ENCODE measurements at places on chromosomes 6 and 20.

- DNase-seq = no peak
Observed at GRCh38 chr6:22036275-22036674, 260.6 kb downstream of the PRL start.

GRCh38 chr6:108989700-108990099 lies 104.9 kb downstream of the SESN1 start:
- DNase-seq = no peak

DNA sequence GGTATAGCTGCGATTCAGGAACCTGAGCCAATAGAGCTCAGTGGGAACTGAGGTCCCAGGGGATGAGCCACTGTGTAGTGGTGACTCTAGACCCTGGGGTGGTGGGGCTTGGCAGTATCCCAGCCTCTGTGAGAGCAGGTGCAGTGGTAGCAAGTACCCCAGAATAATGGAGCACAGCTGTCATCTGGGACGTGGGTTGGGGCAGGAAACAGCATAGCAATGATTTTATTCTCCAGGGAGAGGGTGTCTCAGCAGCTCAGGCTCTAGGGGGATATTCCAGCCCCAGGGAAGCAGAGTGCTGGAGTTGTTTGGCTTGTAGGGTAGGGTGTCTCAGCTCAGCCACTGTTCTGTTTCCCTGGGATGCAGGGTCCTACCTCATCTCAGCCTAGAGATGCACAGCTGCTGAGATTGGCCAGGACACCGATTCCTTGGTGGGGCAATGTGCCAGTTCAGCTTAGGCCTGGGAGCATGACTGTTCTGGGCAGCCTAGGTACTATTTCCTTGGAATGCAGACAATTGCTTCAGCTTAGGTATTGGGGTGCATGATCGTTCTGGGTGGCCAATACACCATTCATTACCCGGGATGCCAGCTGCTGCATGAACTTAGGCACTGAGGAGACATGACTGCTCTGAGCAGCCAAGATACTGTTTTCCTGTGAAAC lies 34.0 kb upstream of the NUP153 start:
- no peak for DNase-seq

- DNase-seq = no peak
Observed at GRCh38 chr6:2852514-2852855, 10.8 kb upstream of the SERPINB1 start.

DNA sequence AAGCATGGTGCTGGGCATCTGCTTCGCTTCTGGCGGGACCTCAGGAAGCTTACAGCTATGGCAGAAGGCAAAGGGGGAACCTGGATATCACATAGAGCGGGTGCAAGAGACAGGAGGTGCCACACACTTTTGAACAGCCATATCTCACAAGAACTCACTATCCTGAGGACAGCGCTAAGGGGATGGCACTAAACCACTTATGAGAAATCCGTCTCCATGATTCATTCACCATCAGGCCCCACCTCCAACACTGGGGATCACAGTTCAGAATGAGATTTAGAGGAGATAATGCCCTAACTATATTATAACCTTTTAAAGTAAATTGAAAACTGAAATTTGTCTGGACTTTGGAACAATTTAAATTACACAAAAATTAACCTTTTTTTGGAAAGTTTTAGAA lies 37.8 kb upstream of the SUMO4 start:
- DNase-seq = no peak

DNA sequence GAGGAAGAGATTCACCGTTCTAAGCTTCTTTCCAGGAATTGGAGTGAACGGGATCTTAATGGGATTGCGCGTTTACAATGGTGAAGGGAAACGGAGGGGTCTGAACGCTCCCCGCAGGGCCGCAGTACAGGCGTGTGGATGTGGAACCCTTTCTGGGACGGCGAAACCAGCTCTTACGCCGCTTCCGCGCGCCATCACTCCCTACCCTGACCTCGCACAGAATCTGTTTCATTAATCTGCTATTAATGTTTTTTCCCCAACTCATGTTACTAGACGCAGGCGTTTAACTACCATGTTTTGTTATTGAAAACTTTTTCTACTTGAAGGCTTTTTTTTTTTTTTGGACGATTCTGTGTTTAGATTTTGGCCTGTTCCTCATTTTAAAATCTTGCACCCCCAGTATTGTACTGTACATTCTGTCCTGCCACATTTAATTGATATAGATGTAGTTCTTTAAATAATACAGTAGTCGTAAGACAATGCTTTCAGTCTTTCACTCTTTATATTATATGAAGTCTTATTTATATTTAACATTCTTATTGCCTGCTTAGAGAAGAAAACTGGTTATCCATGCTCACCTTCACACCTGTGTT lies 696 bp upstream of the SUPT3H start:
- no peak for DNase-seq

DNA sequence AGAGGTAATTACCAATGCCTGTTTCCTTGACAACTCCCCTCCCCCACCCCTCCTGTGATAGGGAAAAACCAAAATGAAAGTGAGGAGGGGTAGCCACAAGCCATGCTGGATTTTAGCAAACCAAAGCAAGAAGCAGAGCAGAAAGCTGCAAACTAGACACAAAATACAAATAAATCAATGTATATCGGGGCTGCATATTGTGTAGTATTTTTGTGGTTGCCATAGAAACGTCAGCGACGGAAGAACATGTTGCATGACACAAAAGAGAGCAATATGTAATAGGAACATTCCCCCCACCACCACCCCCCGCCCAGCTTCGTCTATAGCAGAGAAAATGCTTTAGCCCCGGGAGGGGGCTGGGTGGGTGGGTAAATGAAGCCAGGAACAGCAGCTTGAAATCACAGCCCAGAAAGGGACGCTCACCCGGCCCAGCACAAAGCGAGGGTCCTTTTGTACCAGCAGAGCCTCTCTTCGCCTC lies 548 bp downstream of the AGPAT4 start:
- DNase-seq = peak; percentile 5

- no peak for DNase-seq
Observed at GRCh38 chr6:7157752-7158616, 50.2 kb downstream of the RREB1 start.

- no peak for DNase-seq
Observed at GRCh38 chr6:18976091-18976490, 588.9 kb downstream of the RNF144B start.

Measured in activated CD8-positive, alpha-beta memory T cell treated with anti-CD3 and anti-CD28 coated beads for 48 hours (primary cell).